Glomerular endothelial cell (primary cell): ENCODE measurements at places on chromosomes 5 and 9.

DNA sequence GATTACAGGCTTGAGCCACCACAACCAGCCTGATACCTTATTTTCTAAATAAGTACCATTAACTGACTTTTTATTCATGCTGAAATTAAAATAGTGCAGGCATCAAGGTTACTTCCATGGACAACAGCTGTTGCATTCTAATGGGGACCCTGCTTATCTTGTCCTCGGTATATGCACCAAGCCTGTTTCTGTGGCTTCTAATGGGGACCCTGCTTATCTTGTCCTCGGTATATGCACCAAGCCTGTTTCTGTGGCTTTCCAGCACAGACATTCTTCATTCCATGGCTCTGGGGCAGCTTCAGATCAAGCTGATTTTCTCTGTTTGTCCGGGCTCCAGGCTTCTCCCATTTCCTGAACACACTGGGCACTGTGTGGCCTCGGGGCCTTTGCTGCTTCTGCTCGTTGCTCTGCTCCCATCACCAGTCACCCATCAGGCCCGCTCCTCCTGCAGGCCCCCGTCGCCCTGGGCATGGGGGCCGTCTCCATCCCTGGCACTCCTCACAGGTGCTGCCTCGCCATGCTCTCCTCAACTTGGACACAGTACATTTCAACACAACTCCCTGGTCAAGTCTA is 30.7 kb downstream of the ZNF354A start:
- DNase-seq: no peak

GRCh38 chr9:32644698-32645097 is 9.2 kb upstream of the TAF1L start:
- DNase-seq: peak; percentile 74

DNA sequence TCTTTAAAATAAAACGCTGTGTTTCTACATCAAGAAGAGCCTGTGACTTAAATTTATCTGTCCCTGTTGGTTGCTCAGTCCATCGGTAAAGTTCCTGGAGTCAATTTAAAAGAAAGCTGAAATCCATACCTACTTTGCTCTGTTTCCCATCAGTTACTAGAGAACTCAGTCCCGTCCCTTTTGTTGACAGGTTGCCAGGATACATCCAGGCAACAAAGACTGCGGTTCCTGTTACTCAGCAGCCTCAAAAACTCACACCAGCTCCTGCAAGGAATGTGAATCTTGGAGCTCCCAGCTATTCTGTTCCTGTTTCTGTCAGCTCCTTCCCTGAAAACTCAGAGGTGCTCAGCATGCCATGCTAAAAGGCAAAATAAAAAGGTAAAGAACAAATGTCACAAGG is at the start of gene ZNF474:
Gene ZNF474 (plus strand): TSS at position 241 of the 400 bp plus-strand sequence. CDS start 22,445 bp downstream, outside the sequence.
- peak; percentile 93 for DNase-seq

- peak; percentile 39 for DNase-seq
These were observed 52.7 kb upstream of the ERCC6L2 start for GRCh38 chr9:95822583-95823431.

DNA sequence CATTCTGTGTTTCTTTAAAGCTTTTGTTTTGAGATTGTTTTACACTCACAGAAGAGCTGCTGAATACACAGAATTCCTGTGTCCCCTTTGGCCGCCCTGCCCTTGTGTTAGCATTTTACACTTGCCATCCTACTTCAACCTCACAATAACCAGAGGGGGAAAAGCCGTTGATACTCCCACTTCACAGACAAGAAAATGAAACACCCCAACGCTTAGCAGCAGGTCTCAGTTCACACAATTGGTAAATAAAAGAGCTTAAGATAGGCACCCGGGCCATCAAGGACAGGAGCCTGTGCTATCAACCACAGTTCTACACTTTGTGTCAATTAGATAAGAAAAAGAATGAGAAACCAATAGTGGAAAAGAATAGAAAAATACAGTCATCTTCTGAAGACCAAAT is 178.0 kb downstream of the SYK start:
- DNase-seq: no peak

DNA sequence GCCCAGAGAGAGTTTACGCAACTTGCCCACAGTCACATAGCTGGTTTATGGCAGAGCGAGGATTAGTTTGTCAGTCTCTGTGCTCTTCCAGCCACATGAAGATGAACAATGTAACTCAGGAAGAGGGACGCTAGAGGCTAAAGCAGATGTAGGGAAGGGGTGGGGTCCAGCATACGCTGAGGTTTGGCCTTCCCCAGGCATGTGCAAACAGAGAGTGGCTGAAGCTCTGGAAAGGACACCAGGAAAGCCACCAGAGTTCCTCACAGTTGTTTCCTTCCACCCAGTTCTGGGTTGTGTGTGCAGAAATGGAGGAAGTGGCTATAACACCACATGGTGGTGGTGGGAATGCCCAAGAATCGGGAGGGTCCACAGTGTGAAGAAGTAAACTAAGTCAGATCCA is 60.0 kb downstream of the SNX18 start:
- no peak for DNase-seq

DNA sequence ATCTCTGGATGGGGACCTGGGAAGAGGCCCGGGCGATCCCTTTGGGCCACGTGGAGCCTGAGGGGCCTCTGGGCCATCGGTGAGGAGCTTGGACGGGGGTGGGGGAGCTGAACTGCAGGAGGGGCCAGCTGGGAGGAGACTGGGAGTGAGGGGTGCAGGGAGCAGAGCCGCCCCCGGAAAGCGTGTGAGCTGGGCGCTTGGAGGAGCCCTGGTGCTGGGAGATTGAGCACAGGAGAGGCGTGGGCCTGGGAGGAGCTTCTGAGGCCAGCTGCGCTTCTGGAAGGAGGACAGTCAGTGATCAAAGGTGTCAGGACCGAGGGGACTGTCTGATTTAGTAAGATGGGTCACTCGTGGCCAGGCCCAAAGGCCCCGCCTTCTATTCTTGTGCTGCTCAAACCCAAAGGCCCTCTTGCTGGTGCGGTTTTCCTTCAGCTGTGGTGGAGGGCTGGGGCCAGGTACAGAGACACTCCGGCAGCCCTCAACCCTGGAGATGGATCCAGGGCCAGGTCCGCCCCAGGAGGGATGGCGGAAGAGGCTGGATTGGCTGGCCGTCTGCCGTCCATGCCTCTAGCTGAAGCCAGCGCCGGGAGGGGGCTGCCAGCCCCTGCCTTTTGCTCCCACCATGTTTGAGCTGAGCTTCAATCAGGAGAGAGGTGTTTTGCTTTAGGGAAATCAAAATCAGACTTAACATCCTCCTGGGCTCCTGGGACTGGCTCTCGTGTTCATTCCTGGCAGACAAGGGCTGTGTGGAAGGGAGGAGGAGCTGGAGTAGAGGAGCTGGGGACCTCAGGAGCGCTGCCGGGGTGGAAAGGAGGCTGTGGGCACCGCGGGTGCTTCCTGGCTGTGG is 21.6 kb downstream of the NCS1 start:
- DNase-seq: no peak

DNA sequence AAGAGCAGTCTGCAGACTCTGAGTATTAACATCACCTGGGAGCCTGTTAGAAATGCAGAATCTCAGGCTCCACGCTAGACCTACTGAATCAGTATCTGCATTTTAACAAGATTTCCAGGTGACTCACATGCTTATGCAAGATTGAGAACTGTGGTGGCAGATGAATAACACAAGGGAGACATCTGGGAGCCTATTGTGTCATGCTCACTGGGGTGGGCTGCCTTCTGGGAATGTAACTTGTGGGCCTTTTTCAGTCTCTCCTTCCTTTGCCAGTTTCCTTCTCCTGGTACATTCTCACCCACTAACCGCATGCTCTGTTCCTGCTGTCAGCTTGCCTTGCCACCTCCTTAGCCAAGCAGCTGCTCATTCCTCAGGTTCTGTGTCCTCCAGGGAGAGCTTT is 176.6 kb upstream of the C9orf72 start:
- no peak for DNase-seq

- no peak for DNase-seq
These were observed 78.0 kb upstream of the FBXL7 start for GRCh38 chr5:15421921-15422412.

DNA sequence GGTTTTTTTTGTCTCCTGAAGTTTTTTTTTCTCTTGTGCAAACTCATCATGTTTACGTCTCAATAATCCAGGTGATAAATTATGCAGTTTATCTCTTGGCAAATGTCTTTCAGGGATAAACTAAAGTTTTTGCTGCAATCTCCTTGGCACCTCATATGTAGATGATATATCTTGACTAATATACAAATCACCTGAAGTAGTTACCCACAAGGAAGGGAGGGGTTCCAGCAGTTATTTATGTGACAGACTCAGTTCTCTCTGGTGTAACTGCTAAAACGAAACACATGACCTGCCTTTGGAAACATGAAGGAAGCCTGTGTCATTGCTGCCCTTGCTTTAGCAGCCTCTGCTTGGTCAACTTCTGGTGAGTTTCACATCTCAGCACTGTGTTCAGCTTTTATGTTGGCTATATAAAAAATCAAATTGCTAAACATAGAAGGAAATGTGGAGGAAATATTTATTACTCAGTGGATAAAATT is 39.3 kb upstream of the KIAA1958 start:
- no peak for DNase-seq

GRCh38 chr5:127834094-127834531 is 130.9 kb downstream of the CCDC192 start:
- DNase-seq: no peak

DNA sequence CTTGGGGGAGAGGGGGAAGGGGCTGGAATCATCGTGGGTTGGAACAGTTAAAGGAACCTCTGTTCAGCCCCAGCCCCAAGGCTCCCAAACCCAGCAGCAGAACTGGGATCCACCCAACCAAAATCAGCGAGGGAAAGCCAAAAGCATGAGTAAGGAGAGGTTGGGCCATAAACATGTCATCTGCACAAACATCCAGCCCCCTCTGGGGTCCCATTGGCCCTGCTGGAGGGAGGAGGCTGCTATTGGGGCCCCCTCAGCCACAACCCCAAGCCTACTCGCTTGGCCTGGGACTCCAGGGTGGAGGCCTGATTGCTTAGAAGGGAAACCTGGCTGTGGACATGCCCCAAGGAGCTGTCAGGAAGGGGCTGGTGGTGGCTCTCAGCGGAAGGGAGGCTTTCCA is 154.9 kb downstream of the FGF18 start:
- DNase-seq: no peak

GRCh38 chr5:94191604-94192003 is 426.8 kb downstream of the KIAA0825 start:
- no peak for DNase-seq

DNA sequence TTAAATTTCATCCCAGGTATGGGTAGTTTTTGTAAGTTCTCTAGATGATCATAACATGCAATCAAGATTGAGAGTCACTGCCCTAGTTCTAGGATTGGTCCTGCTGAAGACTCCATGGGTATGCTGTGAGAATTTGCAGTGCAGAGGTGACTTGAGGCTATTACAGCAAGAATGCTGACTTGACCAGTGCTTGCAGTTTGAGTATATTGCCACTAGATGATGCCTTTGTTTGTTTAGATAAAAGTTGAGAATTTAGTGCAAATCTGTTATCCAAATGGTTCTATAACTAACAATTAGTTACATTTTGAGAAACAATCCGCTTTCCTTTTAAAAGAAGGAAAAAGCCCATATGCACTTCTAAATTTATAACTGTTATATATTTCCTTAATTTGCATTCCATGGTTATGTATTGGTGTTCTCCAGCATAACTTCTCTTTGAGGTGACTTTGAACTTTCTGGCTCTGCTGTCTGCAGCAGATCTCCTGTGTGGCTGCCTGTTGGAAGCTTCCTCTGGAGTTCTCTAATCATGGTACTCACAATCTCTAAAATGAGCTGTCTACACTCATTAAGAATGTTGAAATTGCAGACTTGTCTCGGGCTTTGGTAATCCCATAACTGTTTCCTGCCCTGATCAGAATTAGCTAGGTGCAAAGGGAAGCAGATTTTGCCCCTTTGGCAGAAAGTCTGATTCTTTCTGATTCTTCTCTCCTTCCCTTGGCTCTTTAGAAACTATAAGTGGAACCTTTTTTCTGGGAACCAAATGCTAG is 24.9 kb downstream of the MELK start:
- no peak for DNase-seq

- no peak for DNase-seq
These were observed 136.9 kb downstream of the UGCG start for GRCh38 chr9:112033237-112034215.

GRCh38 chr9:123011878-123012528 is 21.5 kb upstream of the GPR21 start:
- DNase-seq: no peak

DNA sequence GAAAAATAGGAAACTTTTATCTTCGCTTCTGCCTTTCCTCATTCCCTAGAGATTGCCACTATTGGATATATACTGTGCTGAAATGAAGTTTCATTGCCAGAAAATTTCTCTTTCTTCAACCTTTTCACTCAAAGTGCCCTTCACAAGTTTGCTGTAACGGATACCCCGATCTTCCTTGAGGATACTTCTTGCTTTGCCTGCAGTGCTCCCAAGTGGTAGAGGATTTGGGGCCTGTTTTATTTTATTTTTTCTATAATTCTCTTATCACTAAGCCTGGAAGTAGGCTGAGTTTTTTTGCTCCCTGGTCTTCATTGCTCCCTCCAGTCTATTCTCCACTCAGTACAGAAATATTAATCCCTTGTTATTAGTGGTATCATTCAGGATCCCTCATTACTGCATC is 481.4 kb upstream of the CDH18 start:
- no peak for DNase-seq

- DNase-seq: no peak
These were observed 5.8 kb upstream of the RAB14 start for GRCh38 chr9:121207371-121207940.

DNA sequence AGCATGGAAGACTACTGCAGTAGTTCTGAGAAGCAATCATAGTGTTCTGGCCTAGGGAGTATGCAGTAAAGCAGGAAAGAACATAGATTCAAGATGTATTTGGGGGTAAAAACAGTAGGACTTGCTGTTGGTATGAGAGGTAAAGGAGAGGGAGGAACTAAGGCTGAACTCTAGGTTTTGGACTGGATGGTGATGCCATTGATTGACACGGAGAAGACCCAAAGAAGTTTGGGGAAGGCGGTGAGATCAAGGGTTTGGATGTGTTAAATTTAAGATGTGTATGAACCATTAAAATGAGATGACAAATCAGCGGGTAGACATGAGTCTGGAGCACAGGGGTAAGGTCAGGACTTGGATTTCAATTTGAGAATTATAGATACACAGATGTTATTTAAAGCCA is 2.0 kb upstream of the CDC37L1 start:
- DNase-seq: no peak
